NCI-H1105 (cell line): ENCODE measurements at places on chromosomes 7 and 10.
A peak's percentile ranks its signal among the peaks of the same experiment; 100 is the strongest.

DNA sequence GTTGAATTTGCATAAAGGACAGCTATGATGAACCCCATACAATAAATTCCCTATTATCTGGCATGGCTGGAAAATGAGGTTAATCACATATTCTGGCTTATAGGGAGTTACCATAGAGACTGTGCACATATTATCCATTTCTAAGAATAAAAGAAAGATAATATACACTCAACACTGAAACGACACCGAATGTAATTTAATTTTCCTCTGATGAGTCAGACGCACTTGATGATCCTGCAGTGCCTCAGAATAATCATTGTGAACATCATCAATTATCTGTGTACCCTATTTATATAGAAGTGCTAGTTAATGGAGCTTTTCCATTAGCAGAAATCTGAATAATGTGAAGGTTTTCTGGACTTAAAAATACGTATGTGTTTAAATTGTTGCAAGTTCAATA, 60.2 kb downstream of the SGCE start:
- no peak for DNase-seq

- DNase-seq = no peak
These were observed 14.7 kb downstream of the HSPB1 start for GRCh38 chr7:76316984-76317781.

GRCh38 chr10:132910901-132911785, 31.2 kb downstream of the CFAP46 start:
- no peak for DNase-seq

DNA sequence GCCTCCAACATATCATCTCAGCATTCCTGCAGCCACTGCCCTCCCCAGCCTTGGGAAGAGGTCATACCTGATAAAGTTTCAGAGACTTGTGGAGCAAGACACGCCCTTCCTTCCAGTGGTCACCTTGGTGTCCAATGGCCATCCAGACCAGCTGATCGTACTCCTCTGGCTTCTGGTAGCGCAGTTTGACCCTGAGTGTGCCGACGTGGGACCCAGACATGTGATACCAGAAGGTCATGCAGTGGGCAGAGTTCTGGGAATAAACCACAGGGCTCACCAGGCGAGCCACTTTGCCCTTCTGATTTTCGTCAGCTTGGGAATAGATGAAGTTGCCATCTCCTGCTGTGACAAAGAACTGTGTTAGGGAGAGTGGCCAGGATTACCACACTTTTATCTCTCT, 148.3 kb downstream of the NRP1 start:
- DNase-seq = no peak

- DNase-seq = peak; percentile 63
These were observed 106.2 kb downstream of the KAT6B start for GRCh38 chr10:74932648-74933047.

DNA sequence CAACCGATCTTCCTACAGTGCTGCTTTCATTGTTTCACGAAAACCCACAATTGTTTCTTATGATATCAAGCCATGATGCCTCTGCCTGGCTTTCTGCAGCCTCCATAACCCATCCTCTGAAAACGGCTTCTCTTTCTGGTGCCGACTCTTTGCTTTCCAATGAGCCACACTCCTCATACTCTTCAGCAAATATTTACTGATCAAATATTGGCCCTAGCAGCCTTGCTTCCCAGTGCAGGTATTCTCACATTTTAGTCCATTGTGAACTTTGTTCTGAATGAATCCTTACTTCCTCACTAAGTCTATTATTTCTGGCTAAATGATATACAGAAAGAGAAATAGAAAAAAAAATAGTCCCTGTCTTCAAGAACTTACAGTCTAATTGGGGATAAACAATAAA, 35.5 kb downstream of the LAMB1 start:
- DNase-seq = no peak

DNA sequence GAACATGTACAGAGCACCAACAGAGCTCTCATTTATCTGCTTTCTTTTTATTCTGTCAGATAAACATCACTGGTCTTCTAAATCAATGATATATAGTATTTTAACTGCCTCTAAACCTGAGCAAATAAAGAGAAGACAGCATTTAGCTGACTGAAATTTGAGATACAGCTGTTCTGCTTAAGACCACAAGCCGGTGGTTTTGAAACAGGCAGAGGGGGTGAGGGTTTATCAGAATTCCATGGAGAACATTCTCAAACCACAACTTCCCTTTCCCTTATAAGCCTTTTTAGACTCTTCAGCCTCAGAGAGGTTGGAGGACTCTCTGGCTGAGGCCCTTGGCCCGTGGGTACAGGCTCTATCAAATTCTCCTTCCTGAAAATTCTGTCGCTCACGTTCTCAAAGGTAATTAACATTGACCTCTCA, 87.4 kb upstream of the RSU1 start:
- no peak for DNase-seq

DNA sequence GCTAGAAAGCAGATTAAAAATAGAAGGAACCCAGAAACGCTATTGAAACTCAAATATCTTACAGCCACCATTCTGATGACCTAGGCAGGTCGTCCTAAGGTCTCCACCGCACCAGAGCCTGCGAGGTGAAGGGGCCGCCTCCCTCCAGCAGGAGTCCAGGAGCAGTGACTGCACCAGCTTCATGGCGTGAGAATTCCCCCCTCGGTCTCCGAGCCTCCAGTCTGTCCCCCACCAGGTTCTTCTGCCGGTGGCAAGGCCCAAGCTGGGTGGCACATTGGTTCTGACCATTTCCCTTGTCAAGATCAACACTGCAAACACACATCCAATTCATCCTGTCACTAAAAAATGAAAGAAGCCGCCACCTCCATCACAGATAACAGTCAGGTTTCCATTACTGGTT, 98.7 kb downstream of the DIP2C start:
- no peak for DNase-seq

DNA sequence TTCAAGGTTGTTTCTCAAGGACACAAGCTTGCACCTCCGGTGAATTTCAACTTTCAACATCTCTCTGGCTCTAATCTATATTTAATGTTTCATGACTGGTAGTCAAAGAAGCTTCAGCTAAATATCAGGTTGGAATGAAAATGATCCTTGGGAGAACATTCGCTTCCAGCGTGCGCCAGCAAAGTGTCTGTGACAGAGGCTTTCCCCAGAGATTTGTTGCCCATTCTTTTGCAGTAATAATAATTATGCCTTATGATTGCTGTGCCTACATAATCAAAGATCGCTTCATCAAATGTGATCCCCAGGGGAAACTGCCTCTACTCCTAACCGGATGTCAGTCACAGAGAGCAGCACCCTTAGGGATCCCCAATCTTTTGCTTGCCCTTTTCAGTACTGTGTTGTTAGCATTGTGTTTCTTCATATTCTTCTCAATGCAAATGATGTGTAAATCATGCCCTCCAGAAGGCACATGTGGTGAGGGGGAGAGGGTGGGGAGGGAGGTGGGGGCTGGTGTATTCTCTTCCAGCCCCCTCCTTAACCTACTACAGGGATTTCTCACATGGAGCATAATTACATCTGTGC, 30.5 kb downstream of the FZD1 start:
- DNase-seq = no peak

- no peak for DNase-seq
These were observed 77.0 kb downstream of the NPY start for GRCh38 chr7:24361001-24361400.

- DNase-seq = no peak
These were observed 588.7 kb upstream of the MBL2 start for GRCh38 chr10:53361281-53361680.

GRCh38 chr7:12458520-12459131, 55.0 kb upstream of the VWDE start:
- peak; percentile 64 for DNase-seq

GRCh38 chr10:89213191-89213808, 6.2 kb upstream of the CH25H start:
- DNase-seq = no peak

DNA sequence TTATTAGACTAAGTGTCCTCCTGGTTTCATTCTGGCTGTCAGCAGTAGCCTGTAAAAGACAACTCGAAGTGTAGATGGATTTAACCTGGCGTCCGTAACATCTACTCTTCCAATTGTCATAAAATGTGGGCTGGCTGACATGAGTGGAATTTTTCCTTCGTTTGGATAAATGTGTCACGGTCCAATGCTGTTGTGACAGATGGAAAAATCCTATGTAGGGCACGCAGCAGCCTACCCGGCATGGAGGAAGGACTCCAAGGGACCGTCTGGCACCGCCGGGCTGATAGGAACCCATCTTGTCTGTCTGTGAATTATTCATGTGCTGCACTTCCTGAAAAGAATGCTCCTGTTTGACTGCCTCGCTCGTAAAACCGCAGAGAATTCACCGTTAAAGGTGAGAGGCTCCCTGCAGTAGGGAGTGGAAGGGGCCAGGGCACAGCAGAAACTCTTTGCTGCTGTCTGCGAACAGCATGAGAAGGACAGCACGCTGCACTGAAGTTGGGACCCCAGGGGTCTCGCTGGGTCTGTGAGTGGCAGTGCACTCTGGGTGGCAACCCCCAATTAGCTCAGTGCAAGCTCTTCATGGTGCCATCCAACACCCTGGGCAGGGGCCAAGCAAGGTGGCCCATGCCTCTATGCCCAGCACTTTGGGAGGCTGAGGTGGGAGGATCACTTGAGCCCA, 1.6 kb upstream of the ORAI2 start:
- DNase-seq = no peak

DNA sequence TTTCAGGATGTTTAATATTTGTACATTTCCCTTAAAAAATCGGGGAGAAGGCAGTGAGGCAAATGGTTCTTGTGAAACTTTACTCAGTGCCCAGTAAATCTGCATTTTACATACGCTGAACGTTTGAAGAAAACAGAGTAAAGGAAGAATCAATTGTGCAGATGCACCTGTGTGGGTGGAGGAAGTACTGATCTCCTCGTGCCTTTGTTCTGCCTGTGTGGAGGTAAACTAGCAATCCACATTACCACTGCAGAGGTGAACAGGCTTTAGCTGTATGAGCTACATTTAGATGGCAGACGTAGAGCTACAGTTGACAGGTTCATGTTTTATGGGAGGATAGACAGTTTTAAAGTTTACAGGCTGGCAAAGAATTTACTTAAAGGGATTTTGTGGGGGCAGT, 62.7 kb upstream of the VIPR2 start:
- DNase-seq = no peak

DNA sequence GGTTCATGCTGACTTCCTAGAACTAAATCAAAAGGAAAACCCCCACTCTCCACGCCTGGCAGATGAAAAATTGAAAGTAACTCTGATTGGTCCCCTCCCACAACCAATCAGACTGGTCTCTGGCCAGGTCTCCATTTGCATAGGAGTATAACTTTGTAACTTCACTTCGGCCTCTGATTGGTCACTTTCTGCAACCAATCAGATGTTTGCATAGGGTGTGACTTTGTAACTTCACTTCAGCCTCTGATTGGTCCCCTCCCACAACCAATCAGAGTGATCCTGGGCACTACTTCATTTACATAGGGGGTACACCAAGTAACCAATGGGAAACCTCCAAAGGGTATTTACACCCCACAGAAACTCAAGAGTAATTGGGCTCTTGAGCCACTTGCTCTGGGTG, 306.6 kb upstream of the PFKP start:
- DNase-seq = no peak

- no peak for DNase-seq
These were observed 28.7 kb upstream of the GDI2 start for GRCh38 chr10:5841965-5842364.
